Stimulated activated CD4-positive, alpha-beta T cell treated with anti-CD3 and anti-CD28 coated beads, Interleukin-1b, Interleukin-23, amount 100 ng/mL, for 1 hour (primary cell): ENCODE measurements at places on chromosomes 13 and 19.

- no peak for DNase-seq
Observed at GRCh38 chr19:32404933-32405430, 588 bp upstream of the DPY19L3 start.

GRCh38 chr13:66875264-66875663 lies 354.9 kb downstream of the PCDH9 start:
- DNase-seq, result no peak

DNA sequence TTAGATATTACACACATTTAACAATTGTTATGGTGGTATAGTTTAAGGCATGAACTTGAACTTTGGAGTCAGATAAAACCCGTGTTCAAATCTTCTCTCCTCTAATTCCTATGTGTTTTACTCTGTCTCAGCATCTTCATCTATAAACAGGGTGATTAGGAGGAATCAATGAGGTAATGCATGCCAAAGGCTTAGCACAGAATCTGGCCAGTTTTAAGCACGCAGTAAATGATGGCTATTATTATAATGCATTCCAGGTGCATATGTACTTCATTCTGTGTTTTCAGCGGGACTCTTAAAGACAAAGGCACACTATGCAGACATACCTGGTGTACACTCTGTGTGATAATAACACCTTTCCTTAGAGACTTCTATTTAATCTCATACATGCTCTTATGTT lies 88.0 kb upstream of the FRY start:
- DNase-seq, result no peak

DNA sequence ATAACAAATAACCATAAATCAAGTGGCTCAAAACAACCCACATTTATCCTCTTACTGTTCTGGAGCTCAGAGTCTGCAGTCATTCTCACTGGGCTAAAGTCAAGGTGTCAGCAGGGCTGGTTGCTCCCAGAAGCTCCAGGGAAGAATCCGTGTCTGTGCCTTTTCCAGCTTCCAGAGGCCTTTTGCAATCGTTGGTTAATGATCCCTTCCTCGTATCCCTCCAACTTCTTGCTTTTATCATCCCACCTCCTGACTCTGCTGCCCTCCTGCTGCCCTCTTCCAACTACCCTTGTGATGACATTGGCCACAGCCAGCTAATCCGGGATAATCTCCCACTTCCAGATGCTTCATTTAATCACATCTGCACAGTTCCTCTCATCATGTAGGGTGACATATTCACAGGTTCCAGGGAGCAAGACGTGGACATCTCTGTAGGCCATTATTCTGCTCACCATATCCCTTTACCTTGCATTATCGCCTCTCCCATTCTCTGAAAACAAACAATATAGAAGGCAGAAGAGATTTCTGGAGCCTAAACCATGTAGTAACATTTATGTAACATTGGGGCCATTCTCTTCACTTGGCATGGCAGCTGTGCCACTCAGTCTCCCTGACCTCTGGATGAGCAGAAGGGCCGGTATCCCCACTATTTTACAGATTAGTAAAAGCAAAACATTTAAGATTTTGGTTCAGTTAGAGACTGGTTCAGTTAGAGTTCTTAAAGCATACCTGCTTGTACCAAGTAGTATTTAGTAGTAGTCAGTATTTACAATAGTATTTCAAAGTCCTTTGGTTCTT lies 53.5 kb downstream of the RFC3 start:
- no peak for DNase-seq

DNA sequence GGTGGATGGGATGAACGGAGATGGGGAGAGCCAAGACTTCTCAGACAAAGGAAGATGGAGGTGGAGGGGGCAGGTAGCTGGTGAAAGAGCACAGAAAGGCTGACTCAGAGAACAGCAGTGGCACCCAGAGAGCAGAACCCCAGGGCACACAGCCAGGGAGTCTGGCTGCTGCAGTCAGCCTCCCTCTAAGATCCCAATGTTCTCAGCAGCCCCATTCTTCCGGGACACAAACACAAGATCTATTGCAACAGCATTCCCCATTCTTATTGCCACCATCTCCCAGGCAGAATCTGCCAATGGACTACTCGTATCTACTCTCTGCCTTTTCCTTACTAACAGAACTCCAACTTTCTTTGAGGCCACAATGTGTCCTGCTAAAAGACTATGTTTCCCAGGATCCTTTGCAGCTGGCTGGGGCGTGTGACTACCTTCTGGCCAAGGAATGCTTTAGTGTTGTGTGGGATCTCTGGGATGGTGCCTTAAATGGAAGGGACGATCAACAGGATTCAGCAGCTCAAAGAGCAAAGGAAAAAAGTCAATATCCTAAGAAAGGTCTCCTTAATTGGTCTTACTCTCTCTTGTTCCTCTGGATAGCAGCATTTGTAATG lies 7.5 kb downstream of the THAP8 start:
- no peak for DNase-seq

DNA sequence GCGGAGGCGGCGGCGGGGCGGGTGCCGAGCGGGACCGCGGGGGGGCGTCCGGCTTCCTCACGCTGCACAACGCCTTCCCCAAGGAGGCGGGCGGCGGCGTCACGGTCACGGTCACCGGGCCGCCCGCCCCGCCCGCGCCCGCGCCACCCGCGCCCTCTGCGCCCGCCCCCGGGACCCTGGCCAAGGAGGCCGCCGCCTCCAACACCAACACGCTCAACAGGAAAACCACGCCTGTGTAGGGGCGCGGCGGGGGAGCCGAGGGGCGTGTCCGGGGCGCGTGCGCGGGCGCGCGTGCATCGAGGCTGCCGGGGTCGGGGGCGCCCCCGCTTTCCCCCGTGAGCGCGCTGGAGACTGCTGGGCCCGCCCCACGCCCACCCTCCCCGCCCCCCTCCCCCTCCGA lies 8.8 kb upstream of the CACNG6 start:
- no peak for DNase-seq

GRCh38 chr13:109160887-109161669 lies 531.7 kb downstream of the MYO16 start:
- DNase-seq, result no peak

GRCh38 chr13:93922063-93922855 lies 557.2 kb downstream of the DCT start:
- DNase-seq, result no peak

DNA sequence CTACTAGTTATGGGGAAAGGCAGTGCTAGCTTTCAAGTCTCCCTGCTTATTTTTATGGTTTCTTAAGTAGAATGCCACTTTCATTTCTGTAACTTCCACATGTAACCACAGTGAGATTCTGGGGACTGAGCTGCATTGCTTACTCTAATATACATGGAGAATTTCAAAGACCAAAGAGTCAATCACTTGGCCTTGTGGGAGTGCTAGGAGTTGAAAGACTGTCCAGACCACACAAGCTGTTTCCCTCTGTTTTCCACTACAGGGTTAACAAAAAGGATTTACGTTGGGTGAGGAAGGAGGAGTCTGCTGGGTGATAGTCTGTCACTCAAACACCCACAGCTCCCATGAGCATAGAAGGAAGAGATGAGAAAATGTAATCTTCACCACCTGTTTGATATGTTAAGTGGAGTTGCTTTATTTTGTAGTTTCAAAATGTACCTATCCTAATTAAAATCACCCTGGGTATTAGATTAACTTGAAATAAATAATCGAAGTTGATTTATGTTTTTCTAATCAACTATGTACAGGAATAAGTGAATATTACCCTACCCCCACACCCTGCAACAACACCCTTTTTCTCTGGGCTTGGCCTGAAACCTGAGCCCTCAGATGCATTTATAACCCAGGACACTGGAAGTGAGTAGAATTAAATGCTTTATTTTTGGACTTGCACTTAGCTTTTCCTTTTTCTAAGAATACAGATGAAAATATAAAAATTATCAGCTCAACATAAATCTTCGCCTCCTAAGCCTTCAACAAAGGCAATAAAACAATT lies 225.8 kb upstream of the SLC10A2 start:
- DNase-seq, result no peak

DNA sequence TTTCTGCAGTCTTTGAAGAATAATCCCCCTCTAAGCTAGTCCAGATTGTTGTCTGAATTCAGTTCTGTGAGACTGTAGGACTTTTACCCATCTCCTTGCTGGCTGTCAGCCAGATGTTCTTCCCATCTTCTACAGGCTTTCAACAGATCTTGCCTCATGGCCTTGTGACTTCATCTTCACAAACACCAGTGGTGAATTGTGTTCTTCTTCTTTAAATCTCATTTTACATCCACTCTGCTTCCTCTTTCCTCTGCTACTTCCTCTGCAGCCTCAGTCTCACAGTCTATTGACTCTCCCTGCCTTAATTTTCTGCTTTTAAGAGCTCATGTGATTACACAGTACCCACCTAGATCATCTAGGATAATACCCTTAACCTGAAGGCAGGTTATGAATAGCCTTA lies 859.0 kb upstream of the SLITRK1 start:
- DNase-seq, result no peak

GRCh38 chr13:113371061-113371460 lies 7.1 kb upstream of the GRTP1 start:
- no peak for DNase-seq

- DNase-seq, result no peak
Observed at GRCh38 chr13:95771905-95772304, 95.0 kb downstream of the DNAJC3 start.

- no peak for DNase-seq
Observed at GRCh38 chr19:48777720-48778119, 22.4 kb downstream of the FGF21 start.

DNA sequence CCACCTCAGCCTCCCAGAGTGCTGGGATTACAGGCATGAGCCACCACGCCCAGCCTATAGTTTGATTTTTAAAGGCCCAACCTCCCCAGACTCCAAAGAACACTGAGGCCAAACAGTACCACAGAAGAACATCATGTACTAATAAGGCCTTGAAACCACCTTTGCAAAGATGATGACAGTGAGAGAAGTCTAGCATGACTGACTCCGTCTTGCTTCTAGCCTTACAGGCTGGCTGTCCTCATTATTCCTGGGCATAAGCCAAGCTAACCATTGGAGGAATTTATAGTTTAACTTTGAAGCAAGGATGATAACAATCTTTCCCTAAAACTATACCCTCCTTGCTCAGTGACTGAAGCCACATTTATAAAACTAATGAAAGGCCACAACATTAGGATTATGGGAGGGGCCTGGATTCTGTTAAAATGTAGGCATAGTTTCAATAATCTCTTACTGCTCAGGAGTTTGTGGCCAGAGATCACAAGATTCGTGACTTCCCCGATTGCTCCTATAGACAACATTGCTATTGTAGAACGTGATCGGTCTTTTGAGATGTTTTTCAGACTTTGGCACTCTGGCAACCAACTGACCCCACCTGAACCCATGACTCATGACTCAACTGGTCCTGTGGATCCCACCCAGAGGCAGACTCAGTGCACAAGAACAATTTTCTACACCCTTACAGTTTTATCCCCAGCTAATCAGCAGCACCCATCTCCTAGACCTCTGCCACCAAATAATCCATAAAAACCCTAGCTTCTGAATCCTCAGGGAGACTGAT lies 17.6 kb downstream of the GPR42 start:
- DNase-seq, result no peak

DNA sequence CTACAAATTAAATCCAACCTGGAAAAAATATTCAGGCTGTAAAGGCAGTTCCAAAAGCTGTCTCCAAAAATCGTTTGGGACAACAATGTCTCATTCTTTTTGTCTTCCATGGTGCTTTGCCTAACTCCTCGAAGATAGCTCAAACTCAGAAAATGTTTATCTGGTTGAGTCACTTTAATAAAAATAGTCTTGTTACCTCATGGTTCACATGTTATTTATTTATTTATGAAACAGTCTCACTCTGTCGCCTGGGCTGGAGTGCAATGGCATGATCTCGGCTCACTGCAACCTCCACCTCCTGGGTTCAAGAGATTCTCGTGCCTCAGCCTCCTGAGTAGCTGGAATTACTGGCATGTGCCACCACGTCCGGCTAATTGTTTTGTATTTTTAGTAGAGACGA lies 4.9 kb upstream of the BRD4 start:
- no peak for DNase-seq

GRCh38 chr13:40762849-40763248 lies 8.1 kb downstream of the MRPS31 start:
- DNase-seq, result no peak

DNA sequence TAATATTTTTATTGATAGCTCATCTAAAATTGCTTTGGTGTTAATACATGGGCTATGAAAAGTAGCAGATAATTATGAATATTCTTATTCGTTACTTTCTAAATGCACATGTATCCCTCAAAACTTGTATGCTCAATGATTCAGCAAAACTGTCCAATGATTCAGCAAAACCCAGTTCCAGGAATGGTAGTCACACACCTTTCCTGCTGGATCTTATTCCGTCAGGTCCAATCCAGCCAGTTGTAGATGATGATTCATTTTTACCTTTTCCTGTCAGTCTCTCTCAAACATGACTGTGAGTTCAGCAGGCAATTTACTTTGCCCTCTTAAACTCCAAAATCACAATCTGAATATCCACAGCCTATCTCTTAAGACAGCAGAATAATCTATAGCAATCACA lies 1082.6 kb downstream of the EFNB2 start:
- DNase-seq, result no peak

- no peak for DNase-seq
Observed at GRCh38 chr19:4379383-4380253, 20.7 kb downstream of the SH3GL1 start.

- no peak for DNase-seq
Observed at GRCh38 chr13:76894401-76895110, 8.4 kb upstream of the KCTD12 start.

DNA sequence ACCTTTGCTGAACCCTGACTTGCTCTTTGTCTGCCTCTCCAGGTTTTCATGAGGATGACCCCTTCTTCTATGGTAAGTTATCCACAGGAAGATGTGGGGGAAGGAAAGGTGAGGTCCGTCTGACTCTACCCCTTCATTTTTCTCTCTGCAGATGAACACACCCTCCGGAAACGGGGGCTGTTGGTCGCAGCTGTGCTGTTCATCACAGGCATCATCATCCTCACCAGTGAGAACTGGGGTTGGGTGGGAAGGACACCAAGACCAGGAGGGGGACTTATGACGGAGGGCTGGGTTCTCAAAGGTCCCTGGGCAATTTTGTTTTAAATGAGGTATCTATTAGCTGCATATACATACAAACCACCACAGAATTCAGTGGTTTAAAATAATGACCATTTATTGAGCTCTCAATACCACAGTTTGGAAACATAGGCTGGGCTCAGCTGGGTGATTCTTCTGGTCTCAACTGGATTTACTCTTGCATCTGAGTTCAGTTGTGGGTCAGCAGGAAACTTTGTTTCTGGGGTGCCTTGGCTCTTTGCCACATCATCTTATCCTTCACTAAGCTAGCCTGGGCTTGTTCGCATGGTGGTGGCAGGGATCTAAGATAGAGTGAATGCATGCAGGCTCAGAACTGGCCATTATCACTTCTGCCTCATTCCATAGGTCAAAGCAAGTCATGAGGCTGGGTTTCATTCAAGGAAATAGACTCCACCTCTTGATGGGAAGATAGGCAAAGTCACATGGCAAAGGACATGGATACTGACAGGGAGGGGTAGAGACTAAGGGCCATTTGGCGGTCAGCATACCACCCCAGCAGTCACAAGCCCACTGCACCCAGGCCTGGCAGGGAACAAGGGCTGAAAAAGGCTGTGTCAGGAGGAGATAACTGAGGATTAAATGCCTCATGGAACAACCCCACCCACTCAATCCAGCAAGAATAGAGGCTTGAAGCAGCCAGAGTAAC lies 11.8 kb downstream of the FXYD5 start:
- no peak for DNase-seq
